Keratinocyte (primary cell): ENCODE measurements at places on chromosomes 1 and 21. TPM values are rescaled to one million over a fixed set of nuclear protein-coding genes. Genes with fewer than 3 reads are reported as not detected.

DPT gene
- polyA plus RNA-seq, result not detected in 3 replicates

GRCh38 chr1:197519741-197520334, 251.8 kb downstream of the CRB1 start:
- H3K4me1 ChIP-seq, result no peaks in the 10 kb centered on the region
- H3K36me3 ChIP-seq, result no peaks in the 10 kb centered on the region
- no peak overlapping the region for H3K4me3 ChIP-seq
- DNase-seq, result no peak
- no peak overlapping the region for H3K27ac ChIP-seq

- H3K27me3 ChIP-seq, result no peaks in the 10 kb centered on the region
- no peaks in the 10 kb centered on the region for H3K36me3 ChIP-seq
- H3K27ac ChIP-seq, result peak overlapping the region; percentile 44
- peaks cover 23% of the 10 kb centered on the region for H3K4me1 ChIP-seq
- peak overlapping the region; percentile 43 for H3K4me3 ChIP-seq
Observed at GRCh38 chr1:218459878-218460711, 115.0 kb downstream of the TGFB2 start.

KCNJ9 gene
- not detected in 3 replicates for polyA plus RNA-seq
